ENCODE measurements at places on chromosomes 12 and 14.
A peak's percentile ranks its signal among the peaks of the same experiment; 100 is the strongest.

DNA sequence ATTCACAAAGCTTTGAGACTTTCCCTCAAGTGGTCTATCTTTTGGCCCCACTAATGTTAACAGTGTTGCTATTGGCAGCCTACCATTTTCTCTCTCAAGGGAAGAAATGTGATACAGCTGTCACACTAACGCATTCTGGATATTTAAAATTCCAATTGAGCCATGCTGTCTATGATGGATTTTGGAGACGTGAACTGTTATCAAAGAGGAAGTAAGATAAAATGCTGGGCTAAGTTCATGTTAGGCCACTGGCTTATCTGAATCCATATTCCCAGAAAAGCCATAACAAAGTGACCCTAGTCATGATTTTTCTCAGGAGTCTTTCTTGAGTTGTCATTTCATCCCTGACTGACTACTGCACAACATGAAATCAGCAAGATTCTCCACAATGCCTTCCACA is 200.2 kb downstream of the PHLDA1 start:
- DNase-seq: peak; percentile 25

- DNase-seq: no peak
These were observed 19.3 kb downstream of the ATP2B1 start for GRCh38 chr12:89689306-89689705.

DNA sequence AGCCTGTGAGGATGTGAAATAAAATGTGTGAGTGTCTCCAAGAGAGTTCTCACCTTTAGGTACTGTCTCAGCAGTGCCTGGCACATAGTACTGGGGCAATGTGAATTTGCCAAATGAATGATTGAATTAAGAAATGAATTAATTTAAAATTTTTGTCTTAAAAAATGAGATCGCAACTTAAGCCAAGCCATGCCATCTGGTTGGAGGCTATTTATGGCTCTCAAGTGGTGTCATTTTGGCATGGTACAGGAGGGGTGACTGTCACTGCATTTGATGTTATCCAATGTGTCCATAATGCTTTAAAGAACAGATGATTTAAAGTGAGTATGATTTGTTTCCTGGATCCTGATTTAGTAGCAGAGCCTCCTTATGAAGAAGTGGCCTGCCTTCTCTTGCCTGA is 80.3 kb downstream of the SRGAP1 start:
- DNase-seq: no peak

GRCh38 chr14:74362361-74362915 is 14.2 kb downstream of the VRTN start:
- peak; percentile 79 for DNase-seq

DNA sequence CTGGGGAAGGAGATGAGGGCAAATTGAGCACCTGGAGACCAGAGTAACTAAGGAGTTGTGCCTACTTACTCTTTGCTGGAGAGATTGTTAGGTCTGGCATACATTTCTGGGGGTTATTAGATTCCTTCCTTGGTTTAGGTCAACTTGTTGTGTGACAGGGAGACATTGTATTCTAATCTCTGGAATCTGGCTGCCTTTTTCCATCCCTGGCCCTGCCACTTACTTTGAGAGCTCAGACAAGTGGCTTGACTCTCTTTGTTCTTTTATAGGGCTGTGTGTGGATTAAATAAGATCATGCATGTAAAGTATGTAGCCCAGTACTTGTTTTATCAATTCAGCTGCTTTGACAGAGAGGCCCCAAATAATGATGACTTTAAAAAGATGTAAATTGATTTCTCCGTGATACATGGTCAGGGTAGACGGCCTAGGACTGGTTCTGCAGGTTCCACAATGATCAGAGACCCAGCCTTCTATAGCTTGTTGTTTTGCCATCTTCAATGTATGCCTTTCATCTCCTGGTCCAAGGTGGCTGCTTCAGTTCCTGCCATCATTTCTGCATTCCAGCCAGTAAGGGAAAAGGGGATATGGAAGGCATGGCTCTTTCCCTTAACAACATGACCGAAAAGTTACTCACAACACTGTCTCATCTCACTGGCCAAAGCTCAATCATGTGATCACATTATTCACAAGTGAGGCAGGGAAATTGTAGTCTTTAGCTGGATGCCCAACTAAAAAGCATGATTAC is 72.6 kb downstream of the CHST11 start:
- DNase-seq: no peak

DNA sequence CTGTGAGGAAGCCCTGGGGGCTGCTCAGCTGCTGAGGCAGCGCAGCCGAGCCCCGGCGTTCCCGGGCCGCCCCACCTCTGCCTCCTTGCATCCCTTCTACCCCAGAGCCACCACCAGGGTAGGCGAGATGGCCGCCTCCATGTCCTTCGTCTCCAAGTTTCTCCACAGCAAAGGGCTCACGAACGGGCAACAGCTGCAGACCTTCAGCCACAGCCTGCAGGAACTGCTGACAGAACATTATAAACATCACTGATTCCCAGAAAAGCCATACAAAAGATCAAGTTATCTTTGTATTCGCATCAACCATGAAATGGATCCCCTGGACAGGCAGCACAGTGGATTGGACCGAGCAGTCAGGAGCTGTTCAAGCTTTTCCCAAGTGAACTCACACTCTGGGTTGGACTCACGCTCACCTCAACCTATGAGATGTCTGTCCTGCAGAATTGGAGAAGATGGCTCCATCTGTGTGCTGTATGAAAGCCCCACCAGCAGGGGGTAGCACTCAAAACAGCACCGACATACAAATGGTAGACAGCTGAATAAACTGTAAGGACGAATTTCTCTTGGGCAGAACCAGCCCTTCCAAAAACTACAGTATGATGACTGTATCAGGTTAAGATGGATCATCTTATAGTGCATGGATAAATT is 19.4 kb upstream of the A2M start:
- peak; percentile 14 for DNase-seq

GRCh38 chr12:558580-558979 is 98.8 kb downstream of the B4GALNT3 start:
- no peak for DNase-seq

GRCh38 chr14:95483309-95484165 is 32.9 kb downstream of the SYNE3 start:
- peak; percentile 96 for DNase-seq

GRCh38 chr14:74963705-74964271 is 8.4 kb upstream of the PGF start:
- no peak for DNase-seq
